Posterior cingulate gyrus (tissue), 11 donors: ENCODE measurements at places on chromosomes 3 and 15.

DNA sequence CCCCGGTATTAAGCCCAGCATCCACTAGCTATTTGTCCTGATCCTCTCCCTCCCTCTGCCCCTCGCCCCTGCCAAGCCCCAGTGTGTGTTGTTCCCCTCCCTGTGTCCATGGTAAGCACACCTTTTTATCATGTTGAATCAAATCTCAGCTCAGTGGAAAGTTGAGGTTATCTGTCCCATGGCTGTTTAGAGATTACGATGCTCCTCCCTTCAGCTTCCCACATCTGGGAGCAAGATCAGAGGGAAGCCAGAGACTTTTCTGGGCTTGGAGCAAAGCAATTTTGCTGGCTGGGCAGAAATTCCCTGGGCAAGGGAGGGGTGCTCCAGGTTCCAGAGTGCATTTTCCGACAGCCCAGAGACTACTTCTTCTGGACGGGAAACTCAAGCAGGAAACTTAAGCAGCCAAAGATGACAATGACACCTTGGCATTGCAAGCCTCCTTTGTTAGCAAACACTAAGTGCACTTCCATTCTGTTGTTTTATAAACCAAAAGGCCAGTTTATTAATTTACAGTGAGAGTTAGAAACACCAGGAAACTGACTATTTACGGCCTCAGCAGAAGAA is 104.5 kb downstream of the MESD start:
- no peak for DNase-seq

GRCh38 chr15:52421029-52421428 is 107.7 kb downstream of the MYO5A start:
- DNase-seq: no peak

DNA sequence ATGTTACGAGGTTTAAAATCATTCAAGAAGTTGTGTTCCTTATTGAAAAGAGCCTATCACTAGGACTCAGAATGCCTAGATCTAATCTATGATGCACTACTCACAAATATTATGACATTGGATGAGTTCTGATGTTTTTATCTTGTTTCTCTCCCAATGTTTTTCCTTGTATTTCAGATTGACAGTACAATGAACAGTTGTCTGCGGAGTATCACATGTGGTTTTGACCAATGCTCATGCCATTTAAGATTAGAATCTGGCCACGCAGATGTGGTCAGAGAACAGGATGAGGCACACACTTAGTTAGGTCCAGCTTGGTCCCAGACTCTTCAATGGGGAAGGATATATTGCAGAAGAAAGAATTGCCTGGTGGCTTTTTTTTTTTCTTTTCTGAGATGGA is 25.6 kb upstream of the CCDC50 start:
- no peak for DNase-seq

DNA sequence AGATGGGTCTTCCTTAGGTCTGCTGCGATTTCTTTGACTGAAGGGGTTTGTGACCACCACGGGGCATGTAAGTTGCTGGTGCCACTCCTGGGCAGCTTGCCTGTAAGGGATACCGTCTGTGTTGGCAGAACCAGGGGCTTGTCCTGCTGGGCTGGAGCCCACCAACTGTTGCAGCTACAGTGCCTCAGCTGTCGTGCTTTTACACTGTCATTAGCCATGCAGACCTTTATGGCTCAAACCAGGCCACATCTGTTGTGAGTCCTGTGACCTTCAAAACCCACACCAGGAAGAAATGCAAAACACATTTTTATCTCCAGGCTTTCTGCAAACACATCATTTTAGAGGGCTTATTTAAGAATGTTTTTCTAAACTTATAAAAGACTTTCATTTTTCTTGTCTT is 168.7 kb downstream of the PTPRG start:
- no peak for DNase-seq

DNA sequence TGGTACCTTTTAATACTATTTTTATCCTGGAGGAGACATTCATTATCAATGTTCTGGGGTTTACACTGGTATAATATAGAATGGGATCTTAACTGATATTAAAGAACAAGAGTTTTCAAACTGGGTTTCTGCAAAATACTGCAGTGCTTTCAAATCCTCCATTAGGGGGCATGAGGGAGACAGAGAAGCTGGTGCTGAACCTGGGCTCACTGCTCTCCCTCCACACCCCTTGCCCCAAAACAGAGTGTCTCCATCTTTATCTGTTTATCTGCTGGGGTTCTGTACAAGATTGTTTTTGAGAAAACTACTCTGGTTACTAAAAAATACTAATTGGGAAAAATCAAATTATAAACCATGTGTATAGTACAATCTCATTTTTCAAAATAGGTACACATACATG is 41.7 kb downstream of the CADPS start:
- DNase-seq: no peak

GRCh38 chr15:35393398-35393797 is 152.6 kb downstream of the DPH6 start:
- no peak for DNase-seq
